Cortex of kidney (tissue), 1 donor: ENCODE measurements at places on chromosomes 5 and 9.

- no peak for DNase-seq
Observed at GRCh38 chr5:758698-759053, 25.9 kb downstream of the ZDHHC11B start.

- no peak for DNase-seq
Observed at GRCh38 chr5:139468421-139468931, 2.3 kb upstream of the SMIM33 start.

- DNase-seq: no peak
Observed at GRCh38 chr9:120486835-120487234, 93.1 kb downstream of the CDK5RAP2 start.

DNA sequence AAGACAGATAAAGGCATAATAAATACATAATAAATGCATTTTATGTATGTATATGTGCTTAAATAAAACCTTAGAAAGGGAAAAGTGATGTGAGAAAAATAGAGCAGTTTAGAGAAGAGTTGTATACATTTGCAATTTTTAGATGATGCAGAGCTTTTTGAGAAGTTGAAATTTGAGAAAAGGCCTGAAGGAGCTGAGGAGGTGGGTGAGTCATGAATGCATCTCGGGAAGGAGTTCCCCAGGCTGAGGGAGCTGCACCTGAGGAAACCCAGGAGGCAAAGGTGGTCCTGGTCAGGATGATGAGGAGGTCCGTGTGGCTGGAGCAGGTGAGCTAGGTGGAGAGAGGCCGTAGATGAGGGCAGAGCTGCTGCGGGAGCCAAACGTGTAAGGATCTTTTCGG is 17.4 kb upstream of the CD180 start:
- no peak for DNase-seq

DNA sequence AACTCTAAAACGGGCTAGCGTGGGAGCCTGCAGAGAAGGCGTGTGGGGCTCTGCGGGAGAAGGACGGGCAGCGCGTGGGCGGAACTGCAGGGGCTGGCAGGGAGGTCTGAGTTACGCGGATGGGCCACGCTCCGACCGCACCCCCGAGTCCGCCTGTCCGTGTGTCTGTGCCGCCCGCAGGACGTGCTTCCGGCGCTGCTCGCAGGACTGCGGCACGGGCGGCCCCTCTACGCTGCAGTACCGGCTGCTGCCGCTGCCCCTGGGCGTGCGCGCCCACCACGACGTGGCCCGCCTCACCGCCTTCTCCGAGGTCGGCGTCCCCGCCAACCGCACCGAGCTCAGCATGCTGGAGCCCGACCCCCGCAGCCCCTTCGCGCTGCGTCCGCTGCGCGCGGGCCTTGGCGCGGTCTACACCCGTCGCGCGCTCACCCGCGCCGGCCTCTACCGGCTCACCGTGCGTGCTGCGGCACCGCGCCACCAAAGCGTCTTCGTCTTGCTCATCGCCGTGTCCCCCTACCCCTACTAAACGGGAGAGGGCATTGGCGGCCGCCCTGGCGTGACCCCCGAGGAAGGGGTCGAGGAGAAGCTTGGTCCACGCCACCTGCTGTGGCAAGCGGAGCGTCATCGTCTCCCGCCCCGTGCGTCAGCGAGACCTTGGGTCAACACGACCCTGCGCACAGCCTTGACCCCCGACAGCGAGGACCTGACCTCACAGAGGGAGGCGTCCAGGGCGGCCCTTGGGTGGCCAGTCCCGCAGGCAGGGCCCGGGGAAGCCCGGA is 11.4 kb upstream of the ASS1 start:
- no peak for DNase-seq

- no peak for DNase-seq
Observed at GRCh38 chr9:127176631-127177030, 54.2 kb upstream of the ANGPTL2 start.

GRCh38 chr9:79390077-79390698 is 181.6 kb upstream of the TLE4 start:
- DNase-seq: no peak

DNA sequence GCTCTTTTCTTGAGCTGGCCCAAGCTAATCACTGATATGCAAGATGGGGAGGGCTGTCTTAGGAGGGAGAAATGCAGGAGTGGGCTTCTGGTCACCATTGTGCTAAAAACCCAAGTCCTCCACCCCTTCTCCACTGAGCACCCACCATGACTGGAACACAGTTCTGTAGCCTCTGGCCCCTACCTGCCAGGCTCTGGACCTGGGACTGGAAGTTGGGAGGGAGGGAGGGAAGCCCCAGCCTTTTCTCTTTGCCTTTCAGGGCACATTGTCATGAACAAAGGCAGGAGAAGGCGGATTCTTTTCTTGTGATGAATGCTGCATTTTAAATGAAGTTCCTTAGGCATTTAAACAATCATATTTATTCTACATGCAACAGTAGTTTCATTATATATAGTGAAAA is 559.1 kb upstream of the TRPC7 start:
- no peak for DNase-seq

DNA sequence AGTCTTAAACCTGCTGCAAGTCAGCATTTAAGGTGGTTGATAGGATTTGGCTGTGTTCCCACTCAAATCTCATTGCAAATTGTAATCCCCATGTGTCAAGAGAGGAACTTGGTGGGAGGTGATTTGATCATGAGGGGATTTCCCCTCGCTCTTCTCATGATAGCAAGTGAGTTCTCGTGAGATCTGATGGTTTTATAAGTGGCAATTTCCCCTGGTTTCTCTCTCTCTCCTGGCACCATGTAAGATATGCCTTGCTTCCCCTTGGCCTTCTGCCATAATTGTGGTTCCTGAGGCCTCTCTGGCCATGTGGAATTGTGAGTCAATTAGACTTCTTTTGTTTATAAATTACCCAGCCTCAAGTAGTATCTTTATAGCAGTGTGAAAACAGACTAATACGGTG is 84.3 kb upstream of the SMC2 start:
- no peak for DNase-seq

DNA sequence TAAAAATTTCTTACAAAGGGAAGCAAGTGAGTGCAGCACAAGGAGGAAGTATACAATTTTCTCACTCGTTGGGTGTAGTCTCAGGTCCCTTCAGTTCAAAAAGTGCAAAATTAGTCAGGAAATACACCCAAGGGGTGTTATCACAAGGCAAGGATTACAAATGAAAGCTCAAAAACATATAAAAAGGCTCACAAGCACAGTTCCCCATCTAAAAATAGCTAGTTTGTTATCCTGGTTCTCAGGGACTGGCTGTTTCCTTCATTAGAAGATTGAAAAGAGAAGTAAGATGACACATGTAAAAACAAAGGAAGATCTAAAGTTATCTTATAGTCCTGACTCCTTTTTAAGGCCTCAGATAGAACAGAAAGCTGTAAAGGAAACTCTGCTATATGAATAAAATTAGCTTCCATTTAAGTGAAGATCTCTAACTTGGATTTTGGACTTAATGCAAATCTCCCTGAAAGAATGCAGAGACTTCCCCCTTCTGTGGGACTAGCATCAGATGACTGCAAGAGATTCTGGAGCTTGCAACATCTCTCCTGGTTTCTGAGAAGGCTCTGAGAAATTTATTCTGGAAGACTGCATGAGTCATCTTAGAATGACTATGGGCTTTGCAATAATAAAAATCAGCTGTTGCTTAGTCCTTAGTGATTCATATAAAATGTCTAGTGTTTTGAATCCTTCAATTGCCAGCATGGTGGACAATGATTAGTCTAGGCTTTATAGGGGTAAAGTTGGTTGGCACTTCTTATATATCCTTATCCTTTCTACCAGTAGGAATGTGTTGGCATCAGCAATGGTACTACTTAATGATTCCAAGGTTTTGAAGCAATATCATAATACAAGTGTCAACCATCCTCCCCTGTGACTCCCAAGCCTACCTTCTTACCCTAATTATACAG is 25.4 kb downstream of the DAB2 start:
- DNase-seq: no peak

GRCh38 chr9:120187758-120188157 is 392.2 kb downstream of the CDK5RAP2 start:
- DNase-seq: no peak

DNA sequence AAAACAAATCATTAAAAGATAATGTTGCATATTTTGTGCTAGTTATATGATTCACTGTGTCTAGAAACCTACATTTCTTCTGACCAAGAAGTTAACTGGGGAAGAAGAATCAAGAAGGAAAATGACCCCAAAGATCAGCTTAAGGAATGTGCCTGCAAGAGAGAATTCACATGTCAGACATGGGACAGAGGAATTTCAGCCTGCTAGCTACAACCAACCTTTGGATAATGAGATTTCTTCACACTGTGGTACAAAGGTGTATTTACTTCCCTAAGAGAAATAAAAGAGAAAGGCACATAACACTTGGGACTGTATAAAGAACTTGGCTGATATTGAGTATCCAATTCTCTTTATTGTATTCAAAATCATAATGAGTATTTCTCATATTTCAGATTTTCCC is 39.6 kb upstream of the ELL2 start:
- no peak for DNase-seq

DNA sequence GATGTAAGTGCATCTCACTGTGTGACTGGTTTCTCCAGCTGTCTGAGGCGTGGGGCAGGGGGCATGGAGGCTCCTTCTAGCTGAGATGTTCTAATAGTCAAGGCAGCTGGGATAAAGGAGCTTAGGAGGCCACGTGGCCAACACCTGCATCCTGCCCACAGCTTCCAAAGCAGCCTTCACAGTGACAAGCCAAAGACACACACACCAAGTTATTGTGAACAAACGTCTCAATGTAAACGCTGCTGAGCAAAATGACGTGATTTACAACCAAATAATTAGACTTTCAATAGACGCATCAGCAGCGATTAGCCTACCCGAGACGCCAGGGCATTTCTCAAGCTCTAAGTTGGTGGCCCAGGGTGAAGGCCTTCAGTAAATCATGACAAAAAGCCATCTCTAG is 23.2 kb upstream of the SLC25A51 start:
- no peak for DNase-seq

GRCh38 chr9:123640792-123641222 is 284.8 kb downstream of the CRB2 start:
- no peak for DNase-seq

- DNase-seq: no peak
Observed at GRCh38 chr5:124053340-124053739, 541.4 kb downstream of the CSNK1G3 start.

- no peak for DNase-seq
Observed at GRCh38 chr9:530681-531080, 310.8 kb upstream of the DMRT1 start.

DNA sequence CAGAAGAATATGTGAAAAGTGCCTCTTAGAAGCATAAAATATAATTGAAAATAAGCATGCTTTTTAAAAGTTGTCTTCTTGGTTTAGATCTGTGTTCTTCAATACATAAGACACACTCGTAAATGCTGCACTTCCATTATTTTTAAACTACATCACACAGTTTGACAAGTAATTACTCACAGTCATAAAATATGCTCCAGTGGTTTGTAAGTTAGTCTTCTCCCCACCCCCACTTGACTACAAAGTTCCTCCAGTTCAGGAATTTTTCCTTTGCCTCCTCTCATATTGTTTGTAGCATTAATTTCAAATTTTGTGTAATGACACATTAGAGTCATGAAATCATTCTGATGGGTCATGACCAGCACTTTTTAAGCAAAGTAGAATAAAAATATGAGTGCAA is 60.3 kb upstream of the PTGER4 start:
- no peak for DNase-seq

GRCh38 chr5:171400169-171400568 is 12.5 kb downstream of the NPM1 start:
- no peak for DNase-seq

DNA sequence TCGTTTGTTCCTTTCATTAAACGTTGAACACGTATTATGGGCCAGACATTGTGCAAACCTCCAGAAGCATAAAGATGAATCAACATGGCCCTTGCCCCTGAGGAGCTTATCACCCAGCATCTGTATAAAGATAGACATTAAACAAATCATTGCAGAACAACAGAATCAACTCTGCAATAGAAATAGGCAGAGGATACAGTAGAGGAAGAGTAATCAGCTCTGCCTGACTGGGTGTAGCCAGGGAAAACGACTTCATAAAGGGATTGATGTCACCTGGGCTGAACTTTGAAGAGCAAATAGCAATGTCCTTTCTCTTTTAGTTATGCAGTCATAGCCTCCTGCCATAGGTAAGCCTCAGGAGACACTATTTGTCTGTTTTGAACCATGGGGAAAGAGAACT is 13.4 kb downstream of the RGS7BP start:
- no peak for DNase-seq

GRCh38 chr9:38226491-38226951 is 157.5 kb upstream of the SHB start:
- DNase-seq: no peak

DNA sequence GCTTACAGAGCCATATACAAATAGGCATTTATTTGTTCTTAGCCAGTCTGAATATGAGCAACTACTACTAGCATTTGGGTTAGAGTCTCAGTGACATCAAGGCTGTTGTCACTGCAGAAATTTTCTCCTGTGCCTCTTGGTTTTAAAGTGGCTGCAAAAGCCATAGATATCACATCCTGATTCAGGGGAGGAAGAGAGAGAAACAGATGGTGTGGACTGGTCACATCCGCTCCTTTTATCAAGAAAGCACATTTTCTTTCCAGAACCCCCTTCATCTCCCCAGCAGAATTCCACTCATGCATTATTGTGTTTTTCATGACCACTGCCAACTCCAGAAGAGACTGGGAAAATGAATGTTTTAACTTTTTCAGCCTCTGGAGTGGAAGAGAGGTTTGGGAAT is 69.8 kb downstream of the PTTG1 start:
- DNase-seq: no peak

DNA sequence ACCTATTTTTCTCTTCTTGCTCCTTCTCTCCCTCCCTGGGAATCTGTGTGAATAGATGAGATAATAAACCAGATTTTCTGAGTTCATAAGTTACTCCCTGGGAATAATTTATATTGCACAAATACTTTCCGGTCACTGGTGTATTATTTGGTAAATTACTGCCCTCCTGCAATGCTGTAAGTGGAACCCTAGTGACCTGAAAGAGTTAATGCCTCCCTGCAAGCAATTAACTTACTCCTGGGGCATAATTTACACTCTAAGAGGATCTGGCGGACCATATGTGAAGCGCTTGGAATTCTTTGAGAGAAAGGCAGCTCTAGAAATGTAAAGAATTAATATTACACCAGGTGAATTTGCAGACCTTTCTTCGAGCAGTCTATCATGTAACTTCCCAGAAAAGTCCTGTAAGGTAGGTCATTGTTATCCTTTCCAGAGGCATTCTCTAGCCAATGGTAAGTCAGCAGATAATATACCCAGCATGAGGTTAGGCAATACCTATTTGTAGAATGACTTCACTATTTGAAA is 7.0 kb upstream of the GDNF start:
- no peak for DNase-seq

DNA sequence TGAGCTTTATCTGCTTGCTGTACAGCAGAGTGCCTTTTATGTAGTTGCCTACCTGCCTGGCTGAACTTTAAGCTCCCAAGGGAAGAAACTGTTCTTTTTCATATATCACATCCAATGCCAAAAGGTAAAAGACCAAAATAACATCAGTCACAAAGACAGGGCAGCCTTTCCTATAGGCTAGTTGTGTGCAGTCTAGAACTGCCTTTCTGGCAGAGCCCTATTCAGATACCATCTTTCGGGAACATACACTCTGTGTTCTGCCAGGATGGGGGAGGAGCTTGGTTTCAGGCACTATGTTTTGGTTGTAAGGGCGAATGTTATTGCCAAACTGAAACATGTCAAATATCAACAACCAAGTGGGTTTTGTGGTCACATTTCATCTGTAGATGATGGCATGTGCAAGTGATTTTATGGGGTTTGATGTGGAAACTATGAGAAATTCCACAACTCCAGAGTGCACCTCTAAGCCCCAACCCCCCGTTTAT is 314.5 kb downstream of the ADGRV1 start:
- no peak for DNase-seq
